GOT3 (cell line): ENCODE measurements at places on chromosomes 13 and 19.

DNA sequence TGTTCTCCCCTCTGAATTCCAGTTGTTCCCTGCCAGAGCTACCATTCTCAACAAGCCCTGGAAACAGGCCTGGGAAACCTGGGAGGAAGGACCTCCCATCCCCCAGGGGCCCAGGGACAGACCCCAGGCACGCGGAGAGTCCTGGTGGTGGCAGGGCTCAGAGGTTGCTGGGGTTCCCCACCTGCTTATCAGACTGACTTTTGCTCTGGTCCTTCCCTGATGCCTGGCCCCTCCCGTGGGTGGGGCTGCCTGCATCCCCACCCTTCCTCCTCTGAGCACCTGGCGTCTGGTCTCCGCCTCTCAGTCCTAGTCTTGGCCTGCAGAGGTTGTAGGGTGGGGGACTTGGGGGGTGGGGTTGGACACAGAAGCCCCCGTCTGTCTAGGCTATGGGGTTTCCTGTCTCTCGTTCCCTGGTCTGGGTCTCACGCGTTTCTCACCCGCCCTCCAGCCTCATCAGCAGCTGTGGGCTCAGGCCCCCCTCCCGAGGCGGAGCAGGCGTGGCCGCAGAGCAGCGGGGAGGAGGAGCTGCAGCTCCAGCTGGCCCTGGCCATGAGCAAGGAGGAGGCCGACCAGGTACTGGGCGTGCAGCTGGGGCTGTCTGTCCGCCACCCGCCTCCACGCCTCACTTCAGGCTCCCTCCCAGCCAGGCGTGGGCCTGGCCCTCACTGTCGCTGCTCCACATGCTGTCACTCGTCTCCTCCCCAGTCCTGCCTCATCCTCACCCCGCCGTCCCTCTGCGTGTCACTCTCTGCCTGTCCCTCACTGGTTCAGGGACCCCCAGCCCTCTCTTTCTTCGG is 13.6 kb downstream of the EPN1 start:
- DNase-seq, result no peak

- DNase-seq, result no peak
These were observed 35.8 kb downstream of the ZNF420 start for GRCh38 chr19:37114001-37114400.

DNA sequence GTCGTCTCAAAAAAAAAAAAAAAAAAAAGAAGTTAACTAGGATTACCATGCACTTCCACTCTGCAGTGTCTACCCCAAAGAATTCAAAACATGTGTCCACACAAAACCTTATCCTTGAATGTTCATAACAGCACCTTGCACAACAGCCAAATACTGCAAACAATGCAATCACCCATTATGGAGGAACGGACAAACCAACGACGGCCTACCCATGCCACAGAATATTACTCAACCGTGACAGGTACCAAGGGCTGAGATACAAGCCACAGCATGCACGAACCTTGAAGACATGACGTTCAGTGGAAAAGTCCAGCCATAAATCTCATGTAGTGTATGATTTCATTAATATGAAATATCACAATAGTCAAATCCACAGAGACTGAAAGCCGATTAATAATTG is 3.0 kb upstream of the SHISA7 start:
- no peak for DNase-seq

DNA sequence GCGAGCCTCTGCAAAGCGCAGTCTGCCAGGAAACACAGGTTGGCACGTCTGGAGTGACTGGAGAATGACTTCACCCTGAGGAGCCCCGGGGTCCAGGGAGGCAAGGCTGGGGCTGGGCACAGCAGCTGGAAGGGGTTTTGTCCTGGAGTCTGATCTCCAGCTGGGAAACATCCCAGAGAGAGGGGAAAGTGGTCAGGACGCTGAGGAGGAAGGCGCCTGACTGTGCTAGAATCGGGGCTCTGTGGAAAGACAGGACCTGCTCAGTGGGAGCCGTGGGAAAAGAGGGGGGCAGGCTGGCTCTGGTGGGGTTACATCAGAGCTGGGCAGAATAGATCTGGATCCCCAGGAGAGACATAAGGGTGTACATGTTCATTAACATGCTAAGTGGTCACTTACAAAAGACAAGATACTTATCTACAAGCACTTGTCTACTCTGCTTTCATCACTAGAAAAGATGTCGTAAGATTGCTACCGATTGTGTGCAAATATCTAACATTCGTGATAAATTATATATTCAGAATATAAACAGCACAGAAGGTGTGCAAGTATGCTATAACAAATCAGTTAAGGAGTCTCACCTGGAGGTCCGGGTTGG is 106.6 kb downstream of the COL4A1 start:
- no peak for DNase-seq

GRCh38 chr13:110179116-110179856 is 127.7 kb downstream of the COL4A1 start:
- DNase-seq, result no peak

- no peak for DNase-seq
These were observed 42.4 kb downstream of the DIAPH3 start for GRCh38 chr13:60121337-60121687.
